ENCODE measurements at places on chromosomes 5 and 9.

DNA sequence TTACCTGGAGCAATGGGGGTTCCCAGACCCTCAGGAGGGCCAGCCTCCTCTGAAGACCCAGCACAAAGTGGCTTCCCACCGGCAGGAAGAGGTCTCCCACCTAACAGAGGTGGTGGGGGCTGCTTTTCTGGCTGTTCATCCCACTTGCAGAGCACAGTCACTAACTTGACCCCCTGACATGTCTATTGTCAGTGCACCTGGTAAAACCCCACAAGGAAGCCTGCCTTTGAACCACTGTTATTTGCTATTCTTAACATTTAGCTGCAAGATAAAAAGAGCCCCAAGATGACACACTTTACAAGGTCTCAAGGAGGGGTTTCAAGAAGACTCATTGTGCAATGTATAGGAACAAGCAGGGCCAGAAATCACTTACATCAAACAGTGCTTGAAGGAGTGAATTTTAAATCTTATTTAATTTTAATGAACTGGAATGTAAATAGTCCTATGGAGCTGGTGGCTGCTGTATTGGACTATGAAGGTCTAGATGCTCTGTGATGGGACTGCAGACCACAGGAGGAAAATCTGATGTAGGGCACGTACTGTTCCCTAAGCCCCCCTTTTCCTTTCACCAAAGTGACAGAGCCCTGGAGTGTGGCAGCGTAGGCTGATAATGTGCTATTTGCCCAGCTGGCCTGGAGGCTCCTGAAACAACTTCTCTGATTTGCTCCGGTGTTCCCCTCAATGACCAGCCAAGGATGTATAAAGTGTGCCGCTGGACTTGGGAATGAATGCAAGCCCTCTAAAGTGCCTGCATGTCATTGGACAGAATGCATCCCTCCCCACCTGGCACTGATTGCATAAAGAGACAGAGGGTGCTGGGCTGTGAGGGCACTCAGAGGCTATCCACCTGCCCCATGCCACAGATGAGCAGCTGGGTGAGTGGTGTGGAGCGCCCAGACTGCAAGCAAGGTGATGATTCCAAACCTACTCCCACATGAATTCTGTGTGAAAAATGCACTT lies 80.2 kb downstream of the PTPN3 start:
- DNase-seq, result no peak

GRCh38 chr9:14315875-14316601 lies 2.1 kb upstream of the NFIB start:
- DNase-seq, result no peak

- DNase-seq, result no peak
Measured at GRCh38 chr5:77095189-77095588, 8.1 kb upstream of the ZBED3 start.

DNA sequence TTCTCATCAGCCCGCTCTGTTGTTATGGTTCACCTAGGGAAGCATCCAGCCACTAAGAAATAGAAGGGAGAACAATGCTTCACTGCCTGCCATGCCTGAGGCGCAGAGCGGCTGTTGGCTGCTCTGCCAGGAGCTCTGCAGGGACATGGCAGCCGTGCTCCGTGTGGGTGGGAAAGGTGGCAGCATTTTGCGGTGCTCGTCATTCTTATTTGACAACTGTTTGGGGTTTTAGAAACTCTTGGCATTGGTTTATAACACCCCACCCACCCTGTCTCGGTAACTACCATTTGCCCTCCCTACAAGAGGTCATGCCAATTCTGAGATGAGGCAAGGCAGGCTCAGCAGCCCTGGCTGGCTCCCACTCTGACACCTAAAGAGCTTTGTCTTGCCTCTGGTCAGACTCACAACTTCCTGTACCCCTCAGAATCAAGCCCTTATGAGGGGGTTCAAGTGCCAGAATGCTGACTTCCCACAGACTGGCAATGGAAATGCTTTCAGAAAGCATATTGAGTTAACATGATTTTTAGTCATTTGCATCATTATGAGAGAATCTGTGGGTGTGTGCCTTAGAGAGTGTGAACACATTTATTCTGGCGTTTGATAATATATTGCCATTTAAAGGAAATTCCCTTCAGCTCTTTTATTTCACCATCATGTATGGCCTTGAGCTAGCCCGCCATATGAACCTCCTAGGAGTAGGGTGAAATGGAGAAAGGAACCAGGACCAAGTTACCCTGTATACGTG lies 288.0 kb upstream of the ANKRD55 start:
- no peak for DNase-seq

GRCh38 chr5:179124273-179124852 lies 64.2 kb downstream of the ZNF354C start:
- no peak for DNase-seq

DNA sequence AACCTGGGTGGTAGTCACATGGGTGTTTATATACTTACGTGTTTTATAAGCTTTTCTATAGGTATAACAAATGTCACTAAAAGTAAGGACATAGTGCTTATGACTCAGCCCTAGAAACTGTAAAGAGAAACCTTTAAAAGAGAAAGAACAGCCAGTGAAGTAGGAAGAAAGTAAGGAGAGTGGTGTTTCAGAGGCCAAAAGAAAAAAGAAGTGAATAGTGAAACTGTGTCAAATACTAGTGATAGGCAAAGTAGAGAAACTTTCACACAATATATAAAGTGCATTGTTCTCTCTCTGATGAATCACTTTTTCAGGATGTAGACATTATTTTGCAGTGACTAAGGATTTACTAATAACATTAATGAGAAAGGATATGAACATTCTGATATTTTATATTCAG lies 74.2 kb upstream of the SUSD1 start:
- DNase-seq, result no peak

DNA sequence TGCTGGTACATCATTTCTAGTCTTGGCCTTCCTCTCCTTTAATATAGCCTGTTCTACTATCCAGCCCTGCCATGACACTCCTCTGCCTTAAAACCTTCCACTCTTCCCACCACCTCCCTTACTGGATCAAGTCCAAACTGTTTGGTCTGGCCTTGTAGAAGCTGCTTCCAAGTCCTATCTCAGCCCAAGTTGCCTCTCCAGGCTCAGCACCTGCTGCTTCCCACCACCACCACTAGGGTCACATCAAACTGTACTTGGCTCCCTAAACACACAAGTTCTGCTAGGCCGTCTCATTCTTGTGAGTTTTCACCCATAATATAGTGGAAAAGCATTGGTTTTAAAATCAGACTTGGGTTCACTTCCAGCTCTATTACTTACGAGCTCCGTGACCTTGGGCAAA lies 1.4 kb downstream of the NDUFA8 start:
- DNase-seq, result no peak

- no peak for DNase-seq
Measured at GRCh38 chr5:138770291-138770690, 17.1 kb downstream of the CTNNA1 start.

DNA sequence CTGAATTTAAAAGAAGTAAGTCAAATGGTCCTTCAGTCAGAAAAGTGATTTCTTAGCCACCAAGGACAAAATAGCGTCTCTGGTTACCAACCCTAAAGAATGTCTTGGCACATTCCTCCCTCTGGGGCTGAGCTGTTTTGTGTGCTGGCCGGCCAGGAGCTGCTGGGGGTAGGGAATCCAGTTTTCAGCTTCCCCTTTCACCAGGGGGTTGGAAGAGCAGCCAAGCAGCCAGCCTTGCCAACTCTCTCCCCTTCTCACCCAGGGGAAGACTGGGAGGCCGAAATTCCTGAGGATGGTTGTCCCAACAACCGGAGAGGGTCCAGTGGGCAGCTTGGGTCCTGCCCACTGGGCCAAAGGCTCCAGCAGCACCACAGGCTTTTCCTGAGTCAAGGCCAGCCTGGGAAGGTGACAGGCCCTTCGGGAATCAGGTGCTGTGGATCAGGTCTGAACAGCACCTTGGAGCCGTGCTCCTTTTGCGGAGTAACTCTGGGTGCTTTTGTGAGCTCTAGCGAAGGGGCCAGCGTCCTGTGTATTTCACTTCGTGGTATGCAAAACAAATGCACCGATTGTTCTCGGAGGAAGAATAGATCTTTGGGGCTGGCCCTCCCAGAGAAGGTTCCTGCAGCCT lies 4.2 kb downstream of the WWC1 start:
- no peak for DNase-seq

DNA sequence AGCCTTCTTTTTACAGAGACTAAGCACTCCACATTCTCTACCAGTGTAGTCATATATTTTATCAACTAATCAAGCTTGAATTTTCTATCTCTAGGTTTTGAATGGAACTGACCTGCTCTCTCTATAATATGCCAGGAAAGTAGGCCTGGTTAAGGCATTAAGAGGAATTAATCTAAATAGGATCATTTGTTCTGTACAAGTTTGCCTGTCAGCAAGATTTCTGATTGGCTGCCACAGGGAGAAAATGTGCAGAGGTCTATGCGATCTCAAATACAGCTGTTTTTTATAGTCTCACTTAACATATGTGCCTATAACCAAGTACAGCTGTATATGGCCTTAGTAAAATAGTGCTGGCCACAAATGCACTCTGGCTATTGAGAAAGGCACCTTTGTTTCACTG lies 418.8 kb downstream of the KDM4C start:
- no peak for DNase-seq

DNA sequence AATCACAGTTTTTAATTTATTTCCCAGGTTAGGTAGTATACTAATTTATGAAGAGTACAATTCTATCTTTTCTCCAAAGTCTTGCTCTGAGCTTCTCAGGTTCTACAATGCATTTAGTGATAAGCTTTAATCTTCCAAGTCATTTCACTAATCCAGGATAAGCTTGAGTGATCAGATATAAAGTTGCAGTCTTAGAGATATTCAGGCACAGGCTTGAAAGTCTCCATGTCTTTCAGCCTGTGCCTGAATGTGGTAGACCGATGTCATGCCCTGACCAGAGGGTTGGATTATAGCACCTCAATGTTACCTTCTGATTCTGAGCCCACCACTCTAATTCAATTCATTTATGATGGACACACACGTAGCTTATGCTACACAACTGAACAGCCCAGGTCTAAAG lies 3.2 kb downstream of the CRHBP start:
- no peak for DNase-seq

DNA sequence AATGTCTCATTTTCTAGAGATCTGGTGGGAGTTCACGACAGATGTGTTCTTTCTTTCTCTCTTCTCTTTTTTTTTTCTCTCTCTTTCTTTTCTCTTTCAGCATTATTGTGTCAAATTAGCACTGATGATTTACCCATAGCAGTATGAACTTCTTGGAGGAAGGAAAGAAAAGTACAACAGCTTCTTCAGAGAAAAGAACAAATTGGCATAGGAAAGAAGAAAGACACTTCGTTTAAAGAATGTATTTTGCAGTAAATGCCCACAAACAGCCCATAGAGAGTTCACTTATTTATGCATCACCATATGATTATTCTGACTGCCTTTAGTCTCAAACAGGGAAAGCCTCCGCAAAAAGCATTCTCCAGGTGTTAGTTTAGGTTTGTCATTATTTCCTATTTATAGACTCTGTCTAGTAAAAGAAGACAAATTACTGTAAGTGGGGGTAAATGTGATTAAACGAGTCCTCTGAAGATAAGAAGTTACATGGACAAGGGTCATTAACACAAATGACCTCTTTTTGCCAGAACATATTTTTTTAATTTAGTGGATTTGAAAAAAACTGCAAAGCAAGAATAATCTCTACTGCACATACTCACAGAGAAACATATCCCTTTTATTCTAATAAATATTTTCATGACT lies 68.0 kb downstream of the POU5F2 start:
- DNase-seq, result no peak

GRCh38 chr5:56569076-56569475 lies 246.3 kb upstream of the MAP3K1 start:
- no peak for DNase-seq

DNA sequence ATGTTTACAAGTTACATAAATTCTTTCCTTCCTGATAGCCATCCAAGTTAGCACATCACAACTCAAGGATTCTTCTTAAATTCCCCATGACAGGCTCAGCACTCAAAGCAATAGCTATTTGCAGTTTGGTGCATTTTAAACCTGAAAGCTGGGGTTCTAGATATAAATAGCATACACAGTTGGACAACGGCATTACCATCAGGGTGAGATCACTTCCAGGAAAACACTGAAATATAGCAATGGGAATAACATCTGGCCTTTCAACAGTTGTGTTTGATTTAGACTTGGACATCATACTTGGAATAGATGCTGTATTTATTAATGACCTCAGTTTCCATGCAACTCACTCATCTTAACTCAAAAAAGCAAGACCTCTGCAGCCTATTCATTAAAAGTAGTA lies 24.7 kb upstream of the LECT2 start:
- peak; percentile 65 for DNase-seq

DNA sequence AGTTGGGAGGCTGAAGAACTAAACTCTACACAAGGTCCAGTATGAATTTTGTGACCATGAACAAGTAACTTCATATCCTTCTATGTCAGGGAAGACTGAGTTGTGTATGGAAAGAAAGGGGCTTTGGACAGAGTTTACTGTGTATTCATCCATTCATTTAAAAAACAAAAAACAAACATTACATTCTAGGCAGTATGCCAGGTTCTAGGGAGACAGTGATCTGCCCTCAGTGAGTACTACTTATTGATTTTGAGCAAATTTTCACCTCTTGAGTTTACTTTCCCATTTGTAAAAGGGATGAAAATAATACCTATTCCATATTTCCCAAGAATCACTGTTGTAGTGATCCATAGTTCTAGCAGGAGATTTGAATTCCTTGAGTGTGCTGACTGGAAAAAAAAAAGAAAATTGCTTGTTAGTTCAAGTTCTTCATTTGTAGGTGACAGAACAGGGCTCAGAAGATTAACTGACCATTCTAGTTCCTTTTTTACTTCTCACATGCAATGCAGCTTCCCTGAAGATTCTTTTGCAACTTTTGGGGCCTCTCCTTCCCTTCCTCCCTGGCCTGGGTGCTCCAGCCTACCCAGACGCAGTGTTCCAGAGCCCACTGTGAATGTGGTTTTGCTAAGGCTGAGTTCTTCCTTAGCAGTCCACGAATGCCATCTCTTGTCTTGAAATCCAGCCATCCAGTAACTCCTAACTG lies 2.6 kb upstream of the GAPVD1 start:
- no peak for DNase-seq

- no peak for DNase-seq
Measured at GRCh38 chr9:72322259-72322658, 42.7 kb downstream of the ZFAND5 start.

GRCh38 chr5:16037121-16037845 lies 142.3 kb downstream of the MARCHF11 start:
- no peak for DNase-seq

GRCh38 chr5:80967500-80968181 lies 7.5 kb downstream of the RASGRF2 start:
- no peak for DNase-seq

- DNase-seq, result no peak
Measured at GRCh38 chr9:94600258-94600657, 6.6 kb upstream of the FBP2 start.

DNA sequence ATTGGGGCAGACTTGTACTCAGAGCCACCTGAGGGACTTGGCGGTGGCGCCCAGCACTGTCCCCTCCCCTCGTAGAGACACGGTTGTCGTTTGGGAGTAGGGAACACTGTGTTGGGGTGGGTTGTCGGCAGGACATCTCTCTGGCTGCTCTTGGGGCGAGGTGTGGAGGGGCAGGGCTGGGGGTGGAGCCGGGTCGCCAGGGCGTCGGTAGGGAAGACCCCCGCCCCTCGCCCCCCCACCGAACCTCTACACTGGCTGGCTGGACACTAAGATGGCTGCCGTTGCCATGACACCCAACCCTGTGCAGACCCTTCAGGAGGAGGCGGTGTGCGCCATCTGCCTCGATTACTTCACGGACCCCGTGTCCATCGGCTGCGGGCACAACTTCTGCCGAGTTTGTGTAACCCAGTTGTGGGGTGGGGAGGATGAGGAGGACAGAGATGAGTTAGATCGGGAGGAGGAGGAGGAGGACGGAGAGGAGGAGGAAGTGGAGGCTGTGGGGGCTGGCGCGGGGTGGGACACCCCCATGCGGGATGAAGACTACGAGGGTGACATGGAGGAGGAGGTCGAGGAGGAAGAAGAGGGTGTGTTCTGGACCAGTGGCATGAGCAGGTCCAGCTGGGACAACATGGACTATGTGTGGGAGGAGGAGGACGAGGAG lies 778 bp downstream of the TRIM41 start:
- DNase-seq, result no peak

Data from smooth muscle cell of the brain vasculature (primary cell).